Keratinocyte (primary cell): ENCODE measurements at places on chromosomes 7 and 10. TPM values are rescaled to one million over a fixed set of nuclear protein-coding genes. Genes with fewer than 3 reads are reported as not detected.
A peak's percentile ranks its signal among the peaks of the same experiment; 100 is the strongest.

DNA sequence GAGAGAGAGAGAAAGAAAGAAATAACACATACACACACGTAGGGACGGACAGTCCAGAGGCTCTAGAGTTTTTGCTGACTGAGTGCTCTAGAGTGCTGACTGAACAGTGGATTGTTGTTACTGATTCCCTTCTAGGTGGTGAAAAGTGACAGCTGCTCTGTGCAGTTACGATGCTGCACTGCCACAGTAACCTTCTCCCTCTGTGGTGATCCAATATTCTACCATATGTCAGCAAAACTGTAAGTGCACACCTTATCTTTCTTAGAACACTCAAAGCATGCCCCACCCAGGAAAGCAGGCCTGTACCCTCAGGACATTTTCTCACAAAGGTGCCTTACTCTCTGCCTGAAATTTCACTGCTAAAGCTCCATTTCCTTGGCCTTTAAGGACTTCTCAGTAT lies 1023.5 kb downstream of the TYW1 start:
- no peaks in the 10 kb centered on the region for H3K27me3 ChIP-seq
- H3K4me3 ChIP-seq, result no peak overlapping the region
- no peaks in the 10 kb centered on the region for H3K36me3 ChIP-seq
- no peak for DNase-seq
- no peak overlapping the region for H3K27ac ChIP-seq

The VDAC2 gene
- 82.5 to 218 TPM (median 152 TPM) in 3 replicates for polyA plus RNA-seq

The ITPRID1 gene
- 0.01 TPM in 1 of 3 replicates, not detected in the others for polyA plus RNA-seq

DNA sequence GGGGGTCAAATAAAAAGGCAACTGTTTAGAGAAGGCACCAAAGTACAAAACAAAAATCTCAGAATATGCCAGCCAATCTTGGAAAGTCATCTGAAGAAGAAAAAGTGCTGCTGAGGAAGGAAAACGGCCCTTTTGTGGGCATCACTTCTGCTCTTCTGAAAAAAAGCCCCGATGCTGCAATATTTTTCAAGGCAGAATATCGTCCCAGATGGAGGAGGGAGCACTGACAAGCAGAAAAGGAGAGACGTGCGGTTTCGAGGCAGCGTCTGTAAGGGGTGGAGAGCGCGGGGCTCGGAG lies 959 bp upstream of the ATRNL1 start:
- peak overlapping the region; percentile 65 for H3K4me3 ChIP-seq
- H3K27ac ChIP-seq, result no peak overlapping the region
- no peak for DNase-seq
- peaks cover 36% of the 10 kb centered on the region for H3K27me3 ChIP-seq
- H3K36me3 ChIP-seq, result no peaks in the 10 kb centered on the region
- no peaks in the 10 kb centered on the region for H3K4me1 ChIP-seq

DNA sequence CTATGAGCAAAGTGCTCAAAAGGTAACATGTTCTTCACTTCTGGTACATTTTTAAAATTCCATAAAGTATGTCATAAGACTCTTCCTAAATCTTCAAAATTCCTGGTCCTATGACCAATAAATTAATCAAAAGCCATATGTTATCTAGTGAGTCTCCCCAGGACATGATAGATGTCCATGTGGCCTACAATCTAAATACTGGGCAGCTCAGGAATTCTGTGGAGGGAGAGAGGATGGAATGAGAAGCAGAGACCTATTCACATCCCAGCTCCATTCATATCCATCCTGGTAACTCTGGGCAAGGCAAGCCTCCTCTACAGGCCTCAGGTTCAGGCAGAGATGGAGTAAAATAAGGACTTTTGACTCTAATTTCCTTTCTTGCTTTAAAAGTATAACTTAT lies 224.8 kb downstream of the MTERF1 start:
- no peaks in the 10 kb centered on the region for H3K36me3 ChIP-seq
- H3K4me1 ChIP-seq, result peaks cover 2% of the 10 kb centered on the region
- no peak overlapping the region for H3K27ac ChIP-seq

The MYO1G gene
- polyA plus RNA-seq, result 0.02 to 0.13 TPM (median 0.03 TPM) in 3 replicates

DNA sequence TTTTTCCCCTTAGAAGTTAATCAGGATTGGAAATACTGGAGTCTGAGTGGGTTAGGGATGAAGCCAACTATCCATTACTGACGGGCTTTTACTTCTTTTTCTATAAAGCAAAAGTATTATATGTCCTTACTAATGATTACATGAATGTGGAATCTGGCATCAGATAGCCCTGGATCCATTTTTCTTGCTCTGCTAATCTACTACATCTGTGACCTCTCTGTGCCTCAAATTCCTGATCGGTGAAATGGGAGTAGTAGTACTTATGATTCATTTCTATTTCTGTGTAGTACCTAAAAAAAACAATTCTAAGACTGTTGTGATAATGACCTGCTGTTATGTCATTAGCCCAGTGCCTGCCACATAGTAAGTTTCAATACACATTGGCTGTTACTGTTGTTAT lies 621.6 kb downstream of the SORCS3 start:
- H3K27me3 ChIP-seq, result no peaks in the 10 kb centered on the region
- H3K36me3 ChIP-seq, result no peaks in the 10 kb centered on the region
- no peak for DNase-seq
- no peaks in the 10 kb centered on the region for H3K4me1 ChIP-seq

The PDE1C gene
- 0.61 to 5.3 TPM (median 2.5 TPM) in 3 replicates for polyA plus RNA-seq

The AKR1D1 gene
- not detected in 3 replicates for polyA plus RNA-seq

DNA sequence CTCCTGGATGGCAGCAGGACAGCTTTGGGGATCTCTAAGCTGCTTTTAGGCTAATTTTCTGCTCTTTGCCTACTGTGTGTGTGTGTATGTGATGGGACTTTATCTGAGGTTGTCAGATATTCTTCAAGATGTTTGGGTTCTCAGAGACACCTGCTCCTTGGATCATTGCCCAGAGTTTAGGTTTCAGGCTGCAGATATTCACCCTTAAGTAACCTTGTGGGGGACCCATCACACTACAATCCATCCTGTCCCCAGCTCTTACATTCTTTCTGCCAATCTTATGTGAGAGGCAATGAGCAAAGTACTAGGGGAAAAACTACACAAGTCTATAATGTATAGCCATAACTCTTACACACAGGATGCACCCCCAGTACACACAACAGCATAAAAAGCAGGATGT lies 263.0 kb upstream of the ZWINT start:
- H3K4me1 ChIP-seq, result no peaks in the 10 kb centered on the region
- DNase-seq, result no peak
- no peak overlapping the region for H3K4me3 ChIP-seq
- no peak overlapping the region for H3K27ac ChIP-seq

The NRAP gene
- not detected in 3 replicates for polyA plus RNA-seq

- peaks cover 24% of the 10 kb centered on the region for H3K36me3 ChIP-seq
- H3K4me3 ChIP-seq, result no peak overlapping the region
- H3K27ac ChIP-seq, result no peak overlapping the region
Measured at GRCh38 chr7:149621776-149622175, 124.2 kb upstream of the ZNF746 start.

The STEAP2 gene
- polyA plus RNA-seq, result 2.0 to 3.9 TPM (median 3.4 TPM) in 3 replicates

- no peak overlapping the region for H3K27ac ChIP-seq
- no peaks in the 10 kb centered on the region for H3K27me3 ChIP-seq
- no peak overlapping the region for H3K4me3 ChIP-seq
- H3K36me3 ChIP-seq, result peaks cover 7% of the 10 kb centered on the region
- no peak for DNase-seq
Measured at GRCh38 chr7:139619367-139619657, 95.8 kb downstream of the CLEC2L start.

DNA sequence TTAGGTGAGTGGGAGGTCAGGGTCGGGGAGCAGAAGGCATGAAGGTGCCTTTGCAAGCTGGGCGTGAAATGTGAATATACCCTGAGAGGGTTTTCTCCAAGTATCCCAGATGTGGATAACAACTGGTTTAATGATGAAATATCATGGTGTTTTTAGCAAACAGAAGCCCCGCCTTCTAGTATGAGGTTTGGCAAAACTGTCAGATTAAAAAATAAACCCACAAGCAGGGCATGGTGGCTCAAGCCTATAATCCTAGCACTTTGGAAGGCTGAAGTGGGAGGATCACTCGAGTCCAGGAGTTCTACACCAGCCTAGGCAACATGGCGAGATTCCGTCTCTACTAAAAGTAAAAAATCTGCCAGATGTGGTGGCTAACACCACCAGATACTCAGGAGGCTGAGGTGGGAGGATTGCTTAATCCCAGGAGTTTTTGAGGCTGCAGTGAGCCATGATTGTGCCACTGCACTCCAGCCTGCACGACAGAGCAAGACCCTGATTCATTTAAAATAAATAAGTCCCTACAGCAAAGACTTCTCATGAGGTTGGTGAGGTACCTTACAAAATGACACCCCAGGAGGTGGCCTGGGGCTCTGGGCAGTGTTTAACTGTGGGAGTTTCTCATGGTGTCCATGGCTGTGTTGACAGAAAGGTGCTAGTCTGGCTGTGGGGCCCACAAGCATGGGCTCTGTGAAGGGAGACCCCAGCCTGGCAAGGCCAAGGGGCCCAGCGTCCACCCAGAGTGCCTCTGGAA lies 6.7 kb upstream of the PWWP2B start:
- H3K27ac ChIP-seq, result no peak overlapping the region
- no peak for DNase-seq
- H3K27me3 ChIP-seq, result no peaks in the 10 kb centered on the region

DNA sequence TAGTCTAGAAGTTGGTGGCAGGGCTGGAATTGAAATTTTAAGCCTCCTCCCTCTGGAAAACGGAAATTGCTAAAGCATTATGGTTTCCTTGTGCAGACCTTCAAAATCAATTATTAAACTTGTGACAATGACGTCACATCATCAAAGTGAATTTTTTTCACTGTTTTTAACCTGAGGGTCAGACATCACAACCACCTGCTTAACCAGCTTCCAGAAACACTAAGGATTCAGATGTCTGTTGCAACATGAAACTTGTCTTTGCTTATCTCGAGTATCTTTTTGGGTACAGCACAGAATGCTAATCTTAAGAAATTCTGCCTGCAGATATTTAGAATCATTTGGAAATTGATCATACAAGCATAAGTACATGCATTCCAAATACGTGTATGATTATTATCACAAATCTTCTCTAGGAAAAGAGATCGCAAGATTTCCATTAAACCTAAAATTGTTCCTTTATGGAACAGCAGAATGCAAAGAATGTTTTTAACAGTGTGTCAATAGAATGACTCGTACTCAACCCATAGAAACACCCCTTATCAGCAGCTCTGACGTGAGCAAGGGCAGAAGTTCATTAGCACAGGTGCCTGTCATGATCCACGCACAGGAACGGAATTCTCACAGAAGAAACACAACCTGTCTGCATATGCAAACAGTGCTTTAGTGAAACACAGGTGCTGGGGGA lies 4.1 kb upstream of the GTPBP4 start:
- no peak for DNase-seq
- peaks cover 26% of the 10 kb centered on the region for H3K4me1 ChIP-seq
- H3K36me3 ChIP-seq, result no peaks in the 10 kb centered on the region
- H3K4me3 ChIP-seq, result no peak overlapping the region
- no peaks in the 10 kb centered on the region for H3K27me3 ChIP-seq
- no peak overlapping the region for H3K27ac ChIP-seq

DNA sequence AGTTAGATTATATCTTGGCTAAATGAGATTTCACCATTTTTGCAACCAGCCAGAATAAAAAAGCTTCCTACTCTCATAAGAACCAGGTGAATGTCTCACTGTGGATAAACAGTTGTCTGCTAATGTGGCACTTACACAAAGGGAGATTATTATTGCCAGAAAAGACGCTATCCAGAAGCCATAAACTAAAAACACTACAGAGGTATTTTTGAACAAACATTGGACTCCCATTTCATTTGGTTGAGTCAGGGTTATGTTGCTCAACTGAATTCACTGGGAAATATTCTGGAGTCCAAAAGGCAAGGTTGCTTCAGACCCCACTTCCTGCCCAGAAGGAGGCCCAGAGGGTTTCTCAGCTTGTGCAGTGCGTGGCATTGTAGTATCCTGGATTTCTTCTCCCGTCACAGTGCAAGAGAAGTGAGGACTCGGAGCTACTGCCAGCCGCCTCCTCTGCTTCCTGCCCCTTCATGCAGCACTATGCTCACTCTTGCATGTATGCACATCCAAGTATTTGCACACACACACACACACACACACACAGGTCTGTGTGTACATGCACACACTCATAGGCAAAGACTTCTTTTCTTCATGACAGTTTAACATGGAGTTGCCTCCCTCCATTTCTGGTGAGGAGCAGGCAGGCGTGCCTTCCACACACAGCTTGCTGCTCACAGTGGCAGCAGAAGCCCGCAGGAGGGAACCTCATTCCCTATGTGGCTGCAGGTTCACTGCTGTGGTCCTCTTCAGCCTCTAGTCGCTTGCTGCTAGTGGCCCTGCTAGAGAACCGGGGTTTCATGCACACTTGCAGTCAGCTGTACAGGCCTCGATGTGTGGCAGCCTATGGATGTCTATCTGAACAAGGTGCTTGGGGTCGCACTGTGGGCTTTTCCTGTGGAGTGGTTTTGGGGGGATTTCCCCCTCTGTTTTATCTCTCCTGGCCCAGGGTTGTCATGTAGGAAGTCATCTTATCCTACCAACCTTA lies 10.1 kb downstream of the DENND10 start:
- H3K27me3 ChIP-seq, result no peaks in the 10 kb centered on the region
- H3K4me1 ChIP-seq, result no peaks in the 10 kb centered on the region
- peaks cover 17% of the 10 kb centered on the region for H3K36me3 ChIP-seq
- DNase-seq, result no peak
- H3K4me3 ChIP-seq, result no peak overlapping the region

- H3K36me3 ChIP-seq, result no peaks in the 10 kb centered on the region
- no peaks in the 10 kb centered on the region for H3K27me3 ChIP-seq
- H3K4me3 ChIP-seq, result peak overlapping the region; percentile 28
- H3K27ac ChIP-seq, result peak overlapping the region; percentile 57
- DNase-seq, result peak; percentile 75
Measured at GRCh38 chr10:113788604-113789083, 37.2 kb downstream of the PLEKHS1 start.

The RHOBTB1 gene
- polyA plus RNA-seq, result 4.6 to 6.1 TPM (median 5.5 TPM) in 3 replicates

DNA sequence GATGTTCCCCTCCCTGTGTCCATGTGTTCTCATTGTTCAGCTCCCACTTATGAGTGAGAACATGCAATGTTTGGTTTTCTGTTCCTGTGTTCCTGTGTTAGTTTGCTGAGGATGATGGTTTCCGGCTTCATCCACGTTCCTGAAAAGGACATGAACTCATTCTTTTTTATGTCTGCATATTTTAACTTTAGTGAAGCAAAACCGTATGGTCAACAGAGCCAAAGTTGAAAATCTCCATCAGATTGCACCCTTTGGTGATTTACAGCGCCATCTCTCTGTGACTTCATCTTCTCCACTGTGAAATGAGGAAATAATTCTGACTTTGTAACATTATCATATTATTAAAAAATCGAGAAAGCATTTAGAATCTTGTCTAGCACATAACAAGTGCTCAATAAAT lies 132.3 kb upstream of the PLXDC2 start:
- no peaks in the 10 kb centered on the region for H3K36me3 ChIP-seq
- H3K27ac ChIP-seq, result no peak overlapping the region
- no peak overlapping the region for H3K4me3 ChIP-seq
- H3K4me1 ChIP-seq, result no peaks in the 10 kb centered on the region
- no peaks in the 10 kb centered on the region for H3K27me3 ChIP-seq
- DNase-seq, result no peak

GRCh38 chr10:49362596-49363260 lies 33.2 kb downstream of the DRGX start:
- no peak overlapping the region for H3K27ac ChIP-seq
- H3K4me3 ChIP-seq, result no peak overlapping the region
- no peak for DNase-seq

- no peaks in the 10 kb centered on the region for H3K27me3 ChIP-seq
- no peak overlapping the region for H3K4me3 ChIP-seq
- no peaks in the 10 kb centered on the region for H3K4me1 ChIP-seq
- no peak for DNase-seq
Measured at GRCh38 chr10:120314442-120314841, 142.6 kb upstream of the PLPP4 start.
